Naive thymus-derived CD8-positive, alpha-beta T cell (primary cell): ENCODE measurements at places on chromosomes 2 and 18. TPM values are rescaled to one million over a fixed set of nuclear protein-coding genes. Genes with fewer than 3 reads are reported as not detected.

Gene PLCD4
- 0.15 TPM for polyA plus RNA-seq

Gene CGREF1
- 0.40 TPM for polyA plus RNA-seq

Gene AKAIN1
- not detected for polyA plus RNA-seq

Gene IL1F10
- polyA plus RNA-seq, result not detected
